Activated T-helper 1 cell treated with anti-CD3 and anti-CD28 coated beads, Interleukin-12 subunit alpha, Interleukin-12 subunit beta, Interleukin-2, Interleukin-4 antibody, amounts not matched to agents 30 ng/mL and 10 ng/mL and 1 ng/mL, durations not matched to agents 14 hours and 24 hours and 36 hours (primary cell): ENCODE measurements at places on chromosomes 11 and 22.

DNA sequence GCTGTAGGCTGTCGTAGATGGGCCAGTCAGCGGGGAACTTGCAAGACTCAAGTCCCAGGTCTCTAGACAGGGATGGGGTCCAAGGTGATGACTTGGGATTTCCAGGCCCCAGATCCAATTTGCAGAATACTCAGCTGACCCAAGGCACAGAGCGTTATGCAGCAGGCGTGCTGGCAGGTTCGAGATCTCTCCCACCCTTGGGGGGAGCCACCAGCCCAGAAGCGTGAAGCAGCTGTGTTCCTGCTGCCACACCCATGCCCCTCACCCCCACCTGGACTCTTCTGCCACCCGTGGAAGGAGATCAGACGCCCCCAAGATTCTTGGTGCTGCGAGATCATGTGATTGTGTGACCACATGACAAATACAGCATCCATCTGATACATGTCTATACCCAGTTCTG lies 142.6 kb downstream of the BRD1 start:
- H3K27me3 ChIP-seq, result peaks cover 19% of the 10 kb centered on the region
- DNase-seq, result no peak
- H3K4me3 ChIP-seq, result no peak overlapping the region
- no peaks in the 10 kb centered on the region for H3K36me3 ChIP-seq

DNA sequence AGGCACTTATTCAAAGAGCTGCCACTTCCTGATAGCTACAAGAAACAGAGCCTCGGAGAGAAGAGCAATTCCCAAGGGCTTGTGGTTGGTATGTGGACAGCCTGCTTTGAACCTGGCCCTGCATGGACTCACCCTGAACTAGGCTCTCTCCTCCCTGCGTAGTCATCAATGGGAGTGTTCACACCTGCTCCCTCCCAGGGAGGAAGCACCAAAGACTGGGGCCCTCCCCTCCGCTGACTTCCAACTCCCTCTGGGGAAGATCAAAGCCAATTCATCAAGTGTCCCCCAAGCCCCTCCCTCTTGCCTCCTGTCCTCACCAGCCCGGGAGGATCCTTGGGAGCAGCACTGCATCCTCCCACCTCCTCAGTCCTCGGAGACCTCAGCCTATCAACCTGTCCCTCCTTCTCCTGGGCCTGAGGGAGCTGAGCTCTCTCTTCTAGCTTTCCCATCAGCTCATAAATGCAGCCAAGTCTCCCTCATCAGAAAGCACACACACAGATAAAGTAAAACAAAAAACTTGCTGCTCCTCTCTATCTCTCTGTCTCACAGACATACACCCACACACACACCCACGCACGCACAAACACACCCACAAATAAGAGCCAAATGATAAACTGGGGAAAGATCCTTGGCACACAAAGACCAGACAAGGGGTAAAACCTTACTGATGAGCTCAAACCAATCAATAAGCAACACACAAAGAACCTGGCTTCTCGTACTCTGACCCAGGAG lies 3.3 kb downstream of the A4GALT start:
- no peak overlapping the region for H3K27ac ChIP-seq
- peaks cover 5% of the 10 kb centered on the region for H3K4me1 ChIP-seq
- no peaks in the 10 kb centered on the region for H3K36me3 ChIP-seq
- DNase-seq, result no peak
- H3K4me3 ChIP-seq, result no peak overlapping the region

DNA sequence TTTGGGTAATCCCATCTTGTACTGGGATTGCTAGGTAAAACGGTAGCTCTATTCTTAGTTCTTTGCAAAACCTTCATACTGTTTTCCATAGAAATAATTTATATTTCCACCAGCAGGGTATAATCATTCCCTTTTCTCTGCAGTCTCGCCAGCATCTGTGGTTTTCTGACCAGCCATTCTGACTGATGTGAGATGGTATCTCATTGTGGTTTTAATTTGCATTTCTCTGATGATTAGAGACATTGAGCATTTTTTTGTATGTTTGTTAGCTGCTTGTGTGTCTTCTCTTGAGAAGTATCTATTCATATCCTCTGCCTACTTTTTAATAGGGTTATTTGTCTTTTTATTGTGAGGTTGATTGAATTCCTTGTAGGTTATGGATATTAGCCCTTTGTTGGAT lies 220.9 kb downstream of the PGR start:
- H3K4me1 ChIP-seq, result no peaks in the 10 kb centered on the region
- no peak overlapping the region for H3K4me3 ChIP-seq
- DNase-seq, result no peak
- H3K27ac ChIP-seq, result no peak overlapping the region
- no peaks in the 10 kb centered on the region for H3K36me3 ChIP-seq
- H3K27me3 ChIP-seq, result no peaks in the 10 kb centered on the region

- H3K27me3 ChIP-seq, result no peaks in the 10 kb centered on the region
- no peaks in the 10 kb centered on the region for H3K4me1 ChIP-seq
- H3K27ac ChIP-seq, result no peak overlapping the region
- DNase-seq, result no peak
- peaks cover 29% of the 10 kb centered on the region for H3K36me3 ChIP-seq
These were observed 33.3 kb downstream of the HIRA start for GRCh38 chr22:19398206-19398605.

- no peaks in the 10 kb centered on the region for H3K36me3 ChIP-seq
- no peak overlapping the region for H3K27ac ChIP-seq
- no peak for DNase-seq
- H3K27me3 ChIP-seq, result peaks cover 17% of the 10 kb centered on the region
These were observed 173.4 kb downstream of the NCAM1 start for GRCh38 chr11:113134626-113135025.

GRCh38 chr11:114290503-114291235 lies 5.5 kb upstream of the NNMT start:
- no peak overlapping the region for H3K4me3 ChIP-seq
- H3K27ac ChIP-seq, result no peak overlapping the region
- peaks cover 21% of the 10 kb centered on the region for H3K27me3 ChIP-seq
- no peaks in the 10 kb centered on the region for H3K4me1 ChIP-seq
